Dorsolateral prefrontal cortex (tissue), 122 donors: ENCODE measurements at places on chromosomes 13 and 19.

GRCh38 chr19:49374665-49375434, 11.2 kb downstream of the DKKL1 start:
- no peak for DNase-seq

GRCh38 chr13:85685436-85685835, 113.8 kb downstream of the SLITRK6 start:
- no peak for DNase-seq

DNA sequence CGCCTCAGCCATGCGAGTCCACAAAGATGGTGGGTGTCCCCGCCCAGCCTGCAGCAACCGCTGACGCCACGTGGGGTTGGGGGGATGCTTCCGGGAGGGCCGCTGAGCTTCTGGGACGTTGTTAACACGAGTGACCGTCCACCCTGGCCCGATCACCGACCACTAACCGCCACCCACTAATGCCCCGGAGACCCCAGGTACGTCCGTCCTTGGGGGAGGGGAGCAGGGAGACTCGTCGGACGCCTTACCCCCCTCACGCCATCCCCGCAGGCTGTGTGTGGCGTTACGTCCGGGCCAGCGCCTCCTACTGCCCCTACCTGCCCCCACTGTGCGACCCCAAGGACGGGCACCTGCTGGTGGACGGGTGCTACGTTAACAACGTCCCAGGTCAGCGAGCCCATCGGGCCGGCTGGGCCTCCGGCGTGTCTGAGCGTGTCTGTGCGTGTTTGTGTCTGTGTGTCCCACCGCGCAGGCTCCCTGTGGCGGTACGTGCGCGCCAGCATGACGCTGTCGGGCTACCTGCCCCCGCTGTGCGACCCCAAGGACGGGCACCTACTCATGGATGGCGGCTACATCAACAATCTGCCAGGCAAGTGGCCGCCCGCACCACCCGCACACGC, 21.3 kb downstream of the PNPLA6 start:
- DNase-seq = no peak

DNA sequence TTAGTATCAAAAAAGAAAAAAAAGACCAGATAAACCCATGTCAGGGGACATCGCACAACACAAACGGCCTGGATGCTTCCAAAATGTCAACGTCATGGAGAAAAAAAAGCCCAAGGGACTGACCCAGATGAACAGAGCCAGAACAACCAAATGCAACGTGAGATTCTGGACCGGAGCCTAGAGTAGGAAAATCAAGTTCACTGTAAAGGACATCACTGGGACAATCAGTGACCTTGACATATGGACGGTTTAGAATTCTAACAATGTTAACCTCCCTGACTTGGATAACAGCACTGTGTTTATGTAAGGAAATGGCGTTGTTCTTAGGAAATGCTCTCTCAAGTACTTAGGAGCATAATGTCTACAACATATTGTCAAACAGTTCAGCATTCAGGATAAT, 15.1 kb upstream of the EMP3 start:
- no peak for DNase-seq

DNA sequence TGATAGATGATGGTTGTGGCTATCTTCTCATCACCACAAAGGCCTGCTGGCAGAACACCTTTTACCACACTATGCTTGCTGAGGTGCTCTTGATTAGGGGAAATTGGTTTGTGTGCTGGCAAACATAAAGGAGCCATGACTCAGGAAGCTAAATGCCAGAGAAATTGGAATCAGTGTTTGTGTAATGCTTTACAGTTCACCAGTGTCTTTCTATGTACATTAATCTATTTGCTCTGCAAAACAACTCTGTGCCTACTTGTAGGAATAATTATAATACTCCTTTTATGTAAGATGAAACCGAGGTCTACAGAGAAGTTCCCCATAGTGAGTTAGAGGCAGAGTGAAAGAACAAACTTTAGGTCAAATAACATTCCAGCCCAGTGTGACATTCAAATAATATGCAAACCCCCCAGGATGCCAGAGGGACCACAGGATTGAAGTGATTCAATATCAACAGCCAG, 390.5 kb upstream of the HTR2A start:
- DNase-seq = no peak

DNA sequence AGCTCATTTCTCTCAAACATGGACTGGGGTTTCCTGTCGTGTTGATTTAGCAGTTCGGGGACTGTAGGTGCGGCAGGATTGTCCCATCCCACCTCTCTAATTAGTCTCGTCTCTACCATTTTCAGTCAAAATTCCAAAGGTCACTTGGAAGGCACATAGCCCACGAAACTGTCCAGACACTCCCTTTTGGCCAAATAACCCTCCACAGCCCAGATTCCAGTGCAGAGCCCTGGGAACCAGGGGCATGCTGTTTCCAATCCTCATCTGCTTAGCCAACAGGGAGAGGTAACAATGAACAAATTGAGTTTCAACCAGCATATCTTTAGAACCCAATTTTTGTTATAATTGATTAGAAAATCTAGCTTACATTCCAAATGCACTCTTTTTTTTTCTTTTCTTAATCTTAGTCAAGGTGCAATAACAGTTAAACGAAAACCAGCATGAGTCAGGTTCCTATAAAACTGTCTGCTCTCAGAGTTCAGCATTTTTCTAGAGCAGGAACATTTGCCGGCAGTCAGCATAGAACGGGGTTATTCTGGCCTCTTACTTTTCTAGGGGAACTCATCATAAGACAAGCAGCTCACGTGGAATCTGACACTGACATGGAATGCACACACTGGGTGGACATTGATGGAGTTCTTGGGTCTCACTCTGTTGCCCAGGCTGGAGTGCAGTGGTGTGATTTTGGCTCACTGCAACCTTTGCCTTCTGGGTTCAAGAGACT, 14.4 kb upstream of the CEBPA start:
- no peak for DNase-seq

DNA sequence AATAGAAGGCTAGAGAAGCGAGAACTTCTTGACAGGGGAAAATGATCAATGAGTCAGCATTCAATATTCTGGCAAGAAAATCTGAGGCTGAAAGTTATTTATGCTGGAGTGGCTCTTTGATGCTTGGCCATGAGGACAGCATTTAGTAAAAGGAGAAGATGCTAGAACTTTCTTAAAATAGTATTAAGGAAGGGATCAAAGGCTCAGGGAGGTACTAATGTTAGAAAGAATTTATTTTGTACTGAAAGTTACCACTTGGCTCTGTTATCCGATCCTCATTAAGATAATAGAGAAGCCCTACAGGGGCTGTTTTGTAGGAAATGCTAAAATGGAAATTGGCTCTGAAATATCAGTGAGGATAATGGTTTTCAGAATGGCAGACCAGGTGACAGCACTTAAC, 1774.6 kb upstream of the PCDH20 start:
- no peak for DNase-seq

- DNase-seq = no peak
Observed at GRCh38 chr19:15498156-15498858, 10.0 kb upstream of the CYP4F22 start.

GRCh38 chr19:12543855-12544254, 7.4 kb downstream of the ZNF564 start:
- DNase-seq = no peak

DNA sequence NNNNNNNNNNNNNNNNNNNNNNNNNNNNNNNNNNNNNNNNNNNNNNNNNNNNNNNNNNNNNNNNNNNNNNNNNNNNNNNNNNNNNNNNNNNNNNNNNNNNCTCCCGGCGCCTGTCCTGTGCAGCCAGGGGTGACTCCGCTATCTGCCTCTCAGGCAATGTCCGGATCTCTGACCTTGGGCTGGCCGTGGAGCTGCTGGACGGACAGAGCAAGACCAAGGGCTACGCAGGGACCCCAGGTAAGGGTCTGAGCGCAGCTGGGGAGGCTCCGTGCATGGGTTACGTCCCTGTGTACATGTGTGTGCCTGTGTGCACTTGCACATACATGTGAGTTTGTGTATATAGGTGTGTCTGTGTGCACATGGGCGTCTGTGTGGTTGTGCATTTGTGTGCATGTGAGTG, 36.1 kb upstream of the TMEM255B start:
- DNase-seq = peak; percentile 39

- DNase-seq = no peak
Observed at GRCh38 chr13:38542601-38543000, 144.3 kb upstream of the FREM2 start.

DNA sequence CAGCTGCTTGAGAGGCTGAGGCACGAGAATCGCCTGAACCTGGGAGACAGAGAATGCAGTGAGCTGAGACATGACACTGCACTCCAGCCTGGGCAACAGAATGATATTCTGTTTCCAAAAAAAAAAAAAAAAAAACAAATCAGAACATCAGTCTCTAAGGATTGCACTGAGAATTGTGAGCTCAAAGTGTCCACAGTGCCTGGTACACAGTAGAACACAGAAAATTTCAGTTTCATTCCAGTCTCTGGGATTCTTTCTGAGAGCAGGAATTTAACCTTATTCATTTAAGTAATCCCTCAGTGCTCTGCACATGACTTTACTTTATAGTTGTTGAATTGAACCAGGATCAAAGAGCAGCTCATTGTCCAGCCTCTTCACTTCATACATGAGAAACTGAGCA, 25.9 kb upstream of the GATAD2A start:
- no peak for DNase-seq

DNA sequence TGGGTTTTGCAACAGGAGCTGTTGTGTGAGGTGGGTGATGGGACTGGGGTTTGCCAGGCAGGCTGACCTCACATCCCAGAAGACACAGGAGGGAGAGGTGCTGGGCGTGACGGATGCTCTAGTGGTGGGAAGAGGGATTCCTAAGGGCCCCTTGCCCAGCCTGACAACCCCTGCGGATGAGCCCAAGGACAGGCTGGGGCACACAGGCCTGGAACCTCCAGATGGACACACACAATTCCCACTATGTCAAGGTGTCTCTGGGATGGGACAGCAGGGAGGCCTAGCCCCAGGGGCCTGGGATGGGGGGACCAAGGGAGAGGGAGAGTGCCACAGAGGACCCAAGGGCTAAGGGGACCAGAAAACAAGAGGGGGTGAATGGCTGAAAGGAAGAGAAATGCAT, 191.5 kb downstream of the ZNF536 start:
- no peak for DNase-seq

DNA sequence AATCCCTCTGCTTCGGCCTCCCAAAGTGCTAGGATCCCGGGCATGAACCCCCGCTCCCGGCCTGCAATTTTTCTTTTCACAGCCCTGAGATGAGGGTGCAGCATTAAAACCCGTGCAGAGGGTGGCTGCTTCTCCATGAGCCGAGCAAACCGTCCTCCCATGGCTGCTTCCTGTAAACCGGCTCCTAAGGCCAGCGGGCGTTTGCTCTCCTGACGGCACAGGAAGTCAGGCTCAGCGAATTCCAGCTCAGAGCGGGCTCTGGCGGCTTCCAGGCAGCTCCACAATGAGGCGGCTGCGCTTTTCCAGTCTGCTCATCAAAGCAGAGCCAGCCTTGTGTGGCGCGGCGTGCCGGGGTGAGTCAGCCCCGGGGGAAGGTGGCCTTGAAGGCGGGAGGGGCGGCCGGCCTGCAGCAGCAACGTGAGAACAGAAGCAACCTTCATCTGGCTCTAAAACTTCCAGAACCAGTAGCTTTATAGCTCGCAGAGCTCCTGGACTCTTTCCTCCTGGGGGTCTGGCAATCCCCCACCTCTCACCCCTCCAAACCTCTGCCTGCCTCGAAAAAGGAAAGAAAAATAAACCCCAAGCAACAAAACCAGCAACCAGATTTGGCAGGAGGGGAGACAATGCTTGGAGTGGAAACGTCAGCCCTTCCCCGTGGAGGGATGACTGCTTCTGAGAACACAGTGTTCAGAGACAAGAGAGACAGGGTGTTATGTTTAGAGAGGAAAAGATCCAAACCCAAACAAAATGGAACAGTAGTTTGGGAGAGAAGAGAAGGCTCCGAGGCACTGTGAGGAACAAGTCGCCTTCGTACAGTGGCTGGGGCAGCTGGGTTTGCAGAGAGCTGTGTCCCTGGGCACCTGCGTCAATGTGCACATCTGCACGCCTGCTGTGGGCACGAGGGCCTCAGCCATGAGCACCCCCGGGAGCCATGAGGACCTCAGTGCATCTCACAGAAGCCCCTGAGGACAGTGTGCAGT, 67.8 kb downstream of the GADD45B start:
- DNase-seq = peak; percentile 97

DNA sequence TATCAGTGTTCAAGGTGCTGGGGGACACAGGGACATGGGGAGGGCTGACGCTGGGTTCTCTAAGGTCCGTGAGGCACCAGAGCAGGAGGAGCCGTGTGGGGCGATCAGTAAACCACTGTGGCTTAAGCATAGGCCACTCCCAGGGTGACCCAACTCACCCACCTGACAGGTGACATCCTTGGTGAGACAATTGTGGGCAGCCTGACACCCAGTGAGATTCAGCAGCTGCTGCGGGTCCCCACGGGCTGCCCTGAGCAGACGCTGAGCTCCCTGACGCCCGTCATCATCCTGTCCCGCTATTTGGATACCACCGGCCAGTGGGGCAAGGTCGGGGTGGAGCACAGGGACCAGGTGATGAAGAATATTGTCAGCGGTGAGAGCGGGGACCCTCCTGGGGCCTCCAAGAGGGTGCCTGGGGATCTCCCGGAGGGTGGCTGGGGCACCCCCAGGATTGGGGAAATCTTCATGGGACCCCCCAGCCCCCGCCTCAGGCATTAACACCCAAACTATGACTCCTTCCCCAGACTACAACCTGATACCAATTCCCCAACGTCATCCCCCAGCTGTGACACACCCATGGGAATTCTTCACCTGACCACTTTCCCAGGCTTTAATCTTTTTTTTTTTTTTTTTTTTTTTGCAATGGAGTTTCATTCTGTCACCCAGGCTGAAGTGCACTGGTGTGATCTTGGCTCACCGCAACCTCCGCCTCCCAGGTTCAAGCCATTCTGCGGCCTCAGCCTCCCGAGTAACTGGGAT, 33.3 kb upstream of the SHFL start:
- DNase-seq = no peak

GRCh38 chr13:32039056-32039455, 7.5 kb downstream of the FRY start:
- no peak for DNase-seq

GRCh38 chr19:19490214-19490968, 25.0 kb downstream of the TSSK6 start:
- peak; percentile 80 for DNase-seq

- no peak for DNase-seq
Observed at GRCh38 chr13:72104656-72105180, 237.7 kb upstream of the DACH1 start.

DNA sequence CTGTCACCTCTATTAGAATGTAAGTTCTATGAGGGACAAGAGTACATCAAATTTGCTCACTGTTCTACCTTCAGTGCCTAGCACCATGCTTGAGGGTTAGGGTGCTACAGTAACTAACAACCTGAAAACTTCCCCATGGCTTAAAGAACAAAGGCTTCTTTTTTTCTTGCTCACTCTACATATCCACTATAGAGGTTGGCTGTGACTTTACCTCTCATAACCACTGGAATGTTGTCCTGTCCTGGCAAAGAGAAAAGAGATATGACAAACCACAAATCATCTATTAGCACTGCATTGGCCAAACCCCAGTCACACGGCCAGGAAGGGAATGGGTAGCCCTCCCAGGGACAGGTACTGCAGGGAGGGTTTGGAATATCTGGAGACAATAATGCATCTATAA, 23.2 kb upstream of the ACOD1 start:
- no peak for DNase-seq

DNA sequence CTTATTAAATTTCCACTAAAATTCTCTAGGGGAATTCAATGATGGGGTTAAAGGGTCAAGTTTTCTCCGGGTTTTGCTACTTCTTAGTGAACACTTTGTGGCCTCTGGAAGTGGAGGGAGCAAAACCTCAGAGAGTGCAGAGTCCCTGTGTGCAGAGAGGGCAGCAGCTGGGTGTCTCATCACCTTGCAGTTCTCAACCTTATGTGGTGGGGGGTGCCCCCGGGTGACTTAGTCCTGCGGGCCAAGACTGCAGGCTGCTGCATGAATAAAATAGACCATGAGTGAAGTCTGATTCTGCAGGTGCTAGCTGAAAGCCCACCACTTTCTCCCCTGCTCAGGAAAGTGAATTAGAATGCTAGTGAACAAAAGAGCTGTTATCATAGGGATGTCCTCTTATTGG, 191.6 kb downstream of the DLEU7 start:
- no peak for DNase-seq
